ENCODE measurements at places on chromosomes 2 and 18.

DNA sequence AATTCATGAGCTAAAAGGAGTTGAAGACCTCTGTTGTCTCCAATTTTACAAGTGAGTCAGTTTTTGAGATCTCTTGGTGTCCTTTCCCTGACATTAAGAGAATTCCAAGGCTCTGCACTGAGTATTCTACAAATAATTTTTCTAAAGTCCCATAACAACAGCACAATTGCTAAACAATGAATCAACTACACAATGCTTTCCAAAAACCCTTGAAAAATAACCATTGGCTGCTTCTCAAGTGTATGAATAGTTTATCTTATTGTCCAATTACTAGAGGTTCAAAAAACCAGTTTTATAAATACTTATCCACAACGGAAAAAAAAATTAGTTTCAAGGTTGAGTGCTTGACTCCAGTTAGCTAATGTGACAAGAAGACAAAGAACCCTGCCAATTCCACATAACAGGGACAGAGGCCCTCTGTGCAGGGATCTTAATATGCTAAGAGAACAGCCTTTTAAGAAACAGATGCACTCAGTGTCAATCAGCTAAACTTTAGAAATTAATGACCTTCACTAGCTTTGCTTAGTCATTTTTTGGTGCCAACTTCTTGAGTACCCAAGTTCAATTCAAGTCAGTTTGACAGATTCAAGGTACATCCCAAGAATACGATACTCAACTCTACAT, 266.6 kb upstream of the CYP26B1 start:
- no peak for DNase-seq

DNA sequence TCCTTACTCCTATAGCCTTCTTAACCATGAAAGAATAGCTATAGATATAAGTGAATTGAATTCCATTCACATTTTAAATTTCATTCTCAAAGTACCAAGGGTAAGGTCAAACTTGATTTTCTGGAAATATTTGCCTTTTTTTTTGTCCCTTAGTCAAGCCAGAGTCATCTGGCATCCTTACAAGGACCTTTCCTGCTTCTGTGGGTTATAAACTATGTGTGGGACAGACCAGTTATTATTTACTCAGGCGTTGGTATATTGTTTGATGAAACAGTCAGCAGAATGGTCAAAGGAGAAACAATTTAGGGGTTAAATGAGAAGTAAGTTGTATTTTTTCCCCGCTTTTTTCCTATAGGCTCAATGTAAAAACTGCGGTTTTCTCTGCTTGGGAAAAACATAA, 1103.2 kb upstream of the ZEB2 start:
- no peak for DNase-seq

DNA sequence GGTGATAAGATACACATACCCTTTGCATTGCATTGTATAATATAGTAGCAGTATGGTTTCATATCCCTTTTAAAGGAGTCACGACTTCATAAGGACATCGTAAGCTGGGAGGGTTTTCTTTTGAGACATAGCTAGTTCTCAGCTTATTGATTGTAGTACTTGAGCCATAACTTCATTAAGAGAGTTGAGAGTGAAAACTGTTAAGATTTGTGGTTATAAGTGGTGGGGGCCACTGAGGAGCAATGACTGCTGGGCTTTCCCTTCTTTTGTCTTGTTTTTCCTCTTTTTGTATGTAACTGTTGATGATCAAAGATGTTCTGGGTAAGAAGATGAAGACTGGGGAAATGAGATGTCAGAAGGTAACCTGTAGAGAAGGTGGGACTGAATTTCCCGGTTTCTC, 11.0 kb downstream of the EIF5B start:
- no peak for DNase-seq

GRCh38 chr2:115163572-115163971, 721.1 kb downstream of the DPP10 start:
- DNase-seq, result no peak

GRCh38 chr18:76407681-76408080, 87.4 kb downstream of the ZNF516 start:
- peak; percentile 63 for DNase-seq

- DNase-seq, result no peak
These were observed 159.7 kb upstream of the CDH20 start for GRCh38 chr18:61173554-61173953.

DNA sequence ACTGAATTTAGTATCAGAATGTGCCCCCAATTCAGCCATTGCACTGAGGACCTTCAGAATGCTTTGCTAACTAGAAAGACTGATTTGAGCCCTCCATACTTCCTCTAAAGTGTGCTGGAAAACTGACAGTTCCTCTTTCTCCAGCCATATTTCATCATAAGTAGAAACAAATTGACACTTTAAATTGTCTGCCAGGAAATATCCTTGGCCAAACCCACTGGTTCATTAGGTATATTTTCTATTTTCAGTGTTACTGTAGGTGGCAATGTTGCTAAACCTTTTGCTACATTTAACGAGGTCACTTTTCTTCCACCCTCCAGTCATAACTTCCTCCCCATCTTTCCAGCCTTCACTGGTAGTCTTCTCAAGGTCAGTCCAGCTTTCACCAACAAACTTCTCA, 21.5 kb downstream of the SP5 start:
- DNase-seq, result no peak

DNA sequence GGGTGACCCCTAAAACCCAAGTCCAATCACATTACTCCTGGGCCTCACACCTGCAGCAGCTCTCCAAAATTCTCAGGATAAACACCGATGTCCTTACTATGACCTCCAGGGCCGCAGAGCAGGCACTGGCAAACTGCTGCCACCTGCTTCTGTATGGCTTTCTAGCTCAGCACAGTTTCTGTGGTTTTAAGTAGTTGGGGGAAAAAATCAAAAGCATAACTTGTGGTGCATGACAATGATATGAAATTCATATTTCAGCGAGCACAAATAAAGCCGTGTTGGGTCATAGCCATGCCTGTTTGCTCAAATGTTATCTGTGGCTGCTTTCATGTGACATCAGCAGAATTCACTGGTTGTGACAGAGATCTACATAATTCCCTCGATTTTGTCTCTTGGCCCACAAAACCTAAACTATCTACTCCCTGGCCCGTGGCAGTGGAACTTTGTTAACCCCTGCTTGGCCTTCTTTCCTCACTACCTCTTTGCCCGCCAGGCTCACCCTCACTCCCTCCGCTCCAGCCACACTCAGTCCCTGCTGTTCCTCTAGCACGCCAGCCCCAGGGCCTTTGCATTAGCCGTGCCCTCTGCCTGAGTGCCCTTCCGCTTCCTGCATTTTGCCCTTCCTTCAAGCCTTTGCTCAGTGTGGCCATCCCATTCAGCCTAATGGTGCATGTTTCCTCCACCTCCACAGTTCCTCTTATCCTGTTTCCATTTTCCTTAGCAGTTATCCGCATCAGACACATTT, 108.3 kb downstream of the AGAP1 start:
- DNase-seq, result no peak

- DNase-seq, result no peak
These were observed 129.5 kb upstream of the CAVIN2 start for GRCh38 chr2:191976436-191976835.

- peak; percentile 44 for DNase-seq
These were observed 76.2 kb upstream of the GLI2 start for GRCh38 chr2:120659275-120659977.

GRCh38 chr2:189178054-189178453, 1.5 kb downstream of the COL5A2 start:
- no peak for DNase-seq

GRCh38 chr2:112272669-112273068, 2.7 kb upstream of the ZC3H6 start:
- DNase-seq, result no peak

DNA sequence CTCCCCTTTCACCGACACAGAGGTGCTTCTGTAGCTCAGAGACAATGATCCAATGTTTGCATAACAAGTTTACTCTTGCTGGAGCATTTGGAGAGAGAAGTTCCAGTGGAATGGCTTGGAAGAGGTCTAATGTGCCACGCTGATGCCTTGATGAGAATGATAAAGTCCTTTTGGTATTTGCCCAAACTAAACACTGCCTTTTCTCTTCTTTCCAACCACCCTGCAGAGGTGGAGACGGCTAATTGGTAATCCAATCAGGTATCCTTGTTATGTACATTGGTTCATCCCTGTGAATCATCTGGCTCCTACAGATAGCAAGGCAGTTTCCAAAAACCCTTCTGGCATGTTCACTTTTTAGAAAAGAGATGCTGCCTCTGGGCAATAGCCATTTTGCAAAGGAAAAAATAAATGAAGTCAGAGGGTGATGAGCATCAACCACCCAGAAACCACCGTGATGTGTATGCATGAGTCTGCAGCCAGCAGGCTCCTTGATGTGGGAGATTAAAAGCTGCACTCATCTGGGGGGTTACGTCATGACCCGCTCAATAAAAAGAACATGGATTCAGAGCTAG, 40.6 kb downstream of the KIAA2012 start:
- DNase-seq, result no peak
